Astrocyte (in vitro differentiated cells and primary cell): ENCODE measurements at places on chromosomes 4 and X. TPM values are rescaled to one million over a fixed set of nuclear protein-coding genes. Genes with fewer than 3 reads are reported as not detected.

Gene GAGE12J
- not detected in 2 replicates for total RNA-seq

DNA sequence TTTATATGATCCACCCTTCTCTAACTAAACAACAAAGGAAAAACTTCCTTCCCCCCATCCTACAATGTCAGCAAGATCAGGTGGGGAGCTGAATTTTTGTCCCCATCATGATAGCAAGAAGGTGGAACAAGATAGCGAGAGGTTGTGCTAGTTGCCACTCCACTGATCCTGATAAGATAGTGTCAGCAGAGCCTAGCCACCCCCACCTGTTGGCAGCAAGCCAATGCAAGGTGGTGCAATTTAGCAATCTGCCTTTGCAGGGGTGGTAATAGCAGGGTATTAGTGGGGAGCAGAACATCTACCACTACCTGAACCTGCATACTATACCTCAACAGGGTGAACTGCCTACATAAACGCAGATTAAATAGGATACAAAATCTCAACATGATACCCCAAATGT is 80.2 kb upstream of the MAMLD1 start:
- no peak overlapping the region for H3K4me3 ChIP-seq
- H3K27ac ChIP-seq = no peak overlapping the region
- no peaks in the 10 kb centered on the region for H3K27me3 ChIP-seq
- H3K36me3 ChIP-seq = no peaks in the 10 kb centered on the region
- H3K4me1 ChIP-seq = no peaks in the 10 kb centered on the region

GRCh38 chr4:101122019-101122418 is 225.3 kb downstream of the PPP3CA start:
- H3K27ac ChIP-seq = no peak overlapping the region
- DNase-seq = no peak
- no peak overlapping the region for H3K4me3 ChIP-seq
- no peaks in the 10 kb centered on the region for H3K36me3 ChIP-seq
- H3K4me1 ChIP-seq = no peaks in the 10 kb centered on the region

- no peaks in the 10 kb centered on the region for H3K27me3 ChIP-seq
- DNase-seq = no peak
- no peak overlapping the region for H3K27ac ChIP-seq
- H3K4me1 ChIP-seq = no peaks in the 10 kb centered on the region
- H3K4me3 ChIP-seq = no peak overlapping the region
These were observed 31.6 kb downstream of the ALPK1 start for GRCh38 chr4:112328734-112329130.

DNA sequence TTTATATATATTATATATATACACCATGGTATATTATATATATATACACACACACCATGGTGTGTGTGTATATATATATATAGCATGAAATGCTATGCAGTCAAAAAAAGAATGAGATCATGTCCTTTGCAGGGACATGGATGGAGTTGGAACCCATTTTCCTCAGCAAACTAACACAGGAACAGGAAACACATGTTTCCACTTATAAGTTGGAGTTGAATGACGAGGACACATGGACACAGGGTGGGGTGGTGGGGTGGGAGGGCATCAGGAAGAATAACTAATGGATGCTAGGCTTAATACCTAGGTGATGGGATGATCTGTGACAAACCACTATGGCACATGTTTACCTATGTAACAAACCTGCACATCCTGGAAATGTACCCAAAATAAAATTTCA is 293.6 kb upstream of the NDST3 start:
- no peaks in the 10 kb centered on the region for H3K27me3 ChIP-seq
- no peak for DNase-seq
- H3K4me3 ChIP-seq = no peak overlapping the region
- no peaks in the 10 kb centered on the region for H3K4me1 ChIP-seq
